ENCODE measurements at places on chromosomes 13 and 19.

DNA sequence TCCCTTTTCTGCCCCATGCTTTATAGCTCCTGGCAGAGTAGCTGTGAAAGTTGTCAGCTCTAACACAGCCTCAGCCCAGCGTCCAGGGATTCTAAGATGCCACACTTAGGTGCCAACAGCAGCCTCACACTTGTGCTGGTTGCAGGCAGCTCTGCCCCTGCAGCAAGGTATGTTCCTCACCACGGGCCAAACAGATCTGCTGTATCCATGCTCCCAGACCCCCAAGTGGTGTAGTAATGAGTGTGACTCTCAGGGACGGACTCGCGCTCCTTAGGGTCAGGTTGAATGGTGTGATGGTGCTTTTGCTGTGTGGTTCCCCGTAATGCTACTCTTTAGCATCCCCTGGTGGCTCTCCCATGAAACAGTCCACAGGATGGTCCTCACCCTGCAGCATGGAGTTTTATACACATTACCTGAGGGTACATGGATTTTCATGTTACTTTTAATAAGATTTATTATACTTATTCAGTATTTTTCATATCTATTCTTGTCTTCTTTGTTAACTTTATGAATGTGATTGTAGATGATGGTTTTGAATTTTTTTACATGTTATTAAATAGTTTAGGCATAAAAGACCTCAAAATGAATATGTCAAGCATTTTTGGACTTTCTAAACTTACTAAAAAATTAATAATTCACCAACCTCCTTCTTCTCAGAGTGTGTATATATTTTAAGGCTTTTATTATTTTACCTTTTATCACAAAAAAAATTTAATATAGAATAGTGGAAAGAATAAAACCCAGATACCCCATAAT, 232.5 kb downstream of the SLC7A1 start:
- peak; percentile 54 for DNase-seq

DNA sequence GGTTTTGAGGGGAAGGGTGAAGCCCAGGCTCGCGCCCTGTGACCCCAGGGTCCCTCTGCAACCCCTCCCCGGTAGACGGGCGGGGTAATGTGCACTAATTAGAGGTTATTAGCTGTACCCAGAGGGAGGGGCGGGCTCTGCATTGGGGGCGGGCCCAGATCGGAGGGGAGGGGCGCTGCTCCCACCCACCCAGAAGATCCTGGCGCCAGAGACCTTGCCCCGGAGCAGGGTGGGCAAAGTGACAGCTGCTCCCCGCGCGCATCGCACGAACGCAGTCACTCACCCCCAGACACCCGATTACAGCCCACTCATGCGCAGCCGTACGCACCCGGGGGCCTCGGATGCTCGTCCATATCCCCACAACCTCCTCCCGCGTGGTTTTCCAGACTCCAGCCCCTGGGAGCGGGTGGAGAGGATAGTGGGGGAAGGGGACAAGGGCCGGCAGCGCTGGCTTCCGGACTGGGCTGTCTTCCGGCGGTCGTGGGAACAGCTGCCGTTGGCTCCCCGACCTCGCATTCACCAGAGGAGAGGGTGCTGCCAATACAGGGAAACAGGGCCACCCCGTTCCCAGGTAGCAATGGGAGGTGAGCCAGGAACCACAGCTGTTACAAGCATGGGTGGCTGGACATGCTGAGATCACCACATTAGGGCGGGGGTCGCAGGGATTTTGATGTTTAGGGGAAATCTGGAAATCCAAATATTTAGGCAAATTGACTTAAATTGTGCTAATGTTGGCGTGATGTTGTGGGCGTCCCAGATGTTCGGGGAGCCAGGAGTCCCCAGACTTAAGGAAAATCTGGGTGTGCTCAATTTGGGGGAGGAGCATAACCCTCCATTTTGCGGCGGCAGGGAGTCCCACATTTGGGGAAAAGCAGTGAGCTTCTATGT, 2.9 kb upstream of the HOOK2 start:
- DNase-seq = no peak

- no peak for DNase-seq
Measured at GRCh38 chr13:94967183-94968039, 255.1 kb upstream of the SOX21 start.

- DNase-seq = no peak
Measured at GRCh38 chr19:4086411-4086867, 19.7 kb upstream of the ZBTB7A start.

- no peak for DNase-seq
Measured at GRCh38 chr13:38328699-38329098, 21.0 kb upstream of the UFM1 start.

GRCh38 chr19:43618921-43619261, 538 bp downstream of the ZNF428 start:
- peak; percentile 25 for DNase-seq

GRCh38 chr13:74487091-74487722, 353.0 kb upstream of the KLF12 start:
- DNase-seq = no peak

DNA sequence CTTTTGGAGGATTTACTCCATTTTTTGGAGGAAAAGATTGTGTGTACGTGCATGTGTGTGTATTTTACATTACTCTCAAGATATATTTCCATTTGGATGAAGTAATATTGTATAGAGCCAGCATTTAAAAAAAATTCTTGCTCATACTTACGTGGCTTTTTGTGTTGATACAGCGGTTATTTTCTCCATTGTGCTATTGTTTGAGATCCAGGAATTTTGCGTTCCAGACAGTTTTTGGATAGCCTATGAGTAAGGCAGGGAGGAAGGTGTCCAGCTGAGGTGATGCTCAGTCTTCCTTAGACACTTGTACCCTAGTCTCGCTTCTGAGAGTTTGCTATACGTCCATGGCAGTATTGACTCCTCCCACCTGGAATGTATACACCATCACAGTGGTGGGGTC, 92.2 kb upstream of the ARHGEF7 start:
- DNase-seq = no peak

GRCh38 chr13:76693086-76693485, 193.1 kb downstream of the KCTD12 start:
- no peak for DNase-seq

DNA sequence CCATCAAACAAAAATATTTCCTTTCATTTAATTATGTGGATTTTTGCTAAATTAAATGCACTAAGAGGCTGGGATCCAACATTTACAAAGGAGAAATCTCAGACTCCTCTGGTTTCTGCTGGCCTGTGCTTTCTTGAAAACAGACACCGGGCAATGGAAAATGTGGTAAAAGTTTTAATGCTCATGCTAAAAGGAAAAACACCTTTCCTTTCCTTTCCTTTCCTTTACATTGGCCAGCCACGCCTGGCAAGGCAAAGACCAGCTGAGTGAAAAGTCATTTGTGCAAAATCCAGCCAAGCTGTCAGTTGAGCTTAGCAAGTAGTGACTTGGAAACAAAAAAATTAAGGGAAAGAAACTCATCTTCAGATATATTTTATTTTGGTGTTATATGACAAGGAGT, 240.3 kb downstream of the LACC1 start:
- DNase-seq = no peak

- no peak for DNase-seq
Measured at GRCh38 chr13:97567510-97568243, 133.7 kb downstream of the RAP2A start.

- DNase-seq = no peak
Measured at GRCh38 chr19:13842291-13843103, 34.4 kb upstream of the NANOS3 start.

DNA sequence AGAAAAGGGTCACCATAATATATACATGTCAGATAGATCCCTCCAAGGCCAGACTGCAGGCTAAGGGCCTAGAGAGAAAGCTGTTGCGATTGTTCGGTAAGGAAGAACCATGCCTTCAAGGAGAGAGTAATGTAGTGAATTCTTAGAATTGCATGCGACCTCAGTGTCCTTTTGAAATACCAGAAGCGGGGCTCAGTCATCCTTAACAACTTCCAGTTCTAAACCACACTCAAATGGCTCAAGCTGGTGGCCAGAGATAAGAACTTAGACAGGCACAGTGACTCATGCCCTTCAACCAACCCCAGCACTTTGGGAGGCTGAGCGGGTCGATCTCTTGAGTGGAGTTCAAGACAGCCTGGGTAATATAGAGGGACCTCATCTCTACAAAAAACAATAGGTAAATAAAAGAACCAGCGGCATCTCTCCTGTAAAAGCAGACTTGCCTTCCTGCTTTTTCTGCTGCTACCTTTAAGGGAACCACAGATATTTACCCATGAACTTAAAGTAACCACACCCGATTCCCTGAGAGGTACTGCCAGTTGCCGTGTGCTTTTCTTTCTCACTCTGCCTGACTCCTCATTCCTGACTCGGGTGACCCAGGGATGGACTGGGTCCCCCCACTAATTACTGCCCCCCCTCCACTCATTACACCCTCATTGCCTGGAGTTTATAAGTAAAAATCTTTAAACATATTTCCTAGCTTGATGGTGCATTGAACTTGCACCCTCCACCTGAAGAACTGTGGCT, 15.4 kb upstream of the SIGLEC6 start:
- DNase-seq = no peak

DNA sequence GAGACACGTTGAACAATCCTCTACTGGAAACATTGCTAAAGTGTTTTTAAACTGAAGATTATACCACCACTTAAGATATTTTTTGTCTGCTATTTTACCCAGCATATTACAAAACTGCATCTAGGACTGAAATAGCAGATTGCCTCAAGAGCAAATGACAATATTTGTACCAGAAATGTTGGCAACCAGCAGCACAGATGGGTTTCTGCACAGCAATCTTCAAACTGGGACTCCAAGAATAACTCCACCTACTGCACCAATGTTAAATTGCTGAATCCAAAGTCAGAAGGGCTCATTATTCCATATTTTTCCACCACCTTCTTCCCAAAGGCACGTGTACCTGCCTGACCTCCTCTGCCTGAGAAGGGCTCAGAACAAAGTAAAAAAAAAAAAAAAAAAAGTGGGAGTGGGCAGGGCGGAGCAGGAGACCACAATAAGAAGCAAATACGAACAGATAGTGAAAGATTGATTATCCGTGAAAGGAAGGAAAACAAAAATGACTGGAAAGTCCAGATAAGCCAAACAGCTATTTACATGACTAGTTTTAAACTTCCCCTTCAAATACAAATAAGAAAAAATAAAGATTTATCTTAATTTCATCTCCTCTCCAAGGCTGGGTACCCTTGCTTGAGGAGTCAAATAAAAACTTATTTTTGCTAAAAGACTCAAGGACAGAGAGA, 79.4 kb downstream of the FOXO1 start:
- no peak for DNase-seq

DNA sequence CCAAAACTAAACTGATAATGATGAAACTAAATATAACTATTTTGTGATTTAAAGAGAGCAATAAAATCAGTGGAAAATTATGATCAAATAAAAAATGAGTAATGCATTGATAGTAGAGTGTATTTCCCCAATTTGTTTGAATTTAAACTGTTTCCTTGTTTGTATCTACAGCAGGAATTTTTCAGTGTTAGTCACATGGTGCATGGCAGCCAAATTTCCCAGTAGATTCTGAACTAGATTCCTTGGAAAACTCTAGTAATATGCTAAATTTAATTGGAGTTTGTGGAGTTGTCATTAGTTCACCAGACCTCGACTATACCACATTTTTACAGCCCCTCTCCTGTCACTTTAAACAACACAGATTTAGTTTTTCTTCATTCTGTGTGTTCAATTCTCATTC, 156.2 kb downstream of the PCCA start:
- no peak for DNase-seq

DNA sequence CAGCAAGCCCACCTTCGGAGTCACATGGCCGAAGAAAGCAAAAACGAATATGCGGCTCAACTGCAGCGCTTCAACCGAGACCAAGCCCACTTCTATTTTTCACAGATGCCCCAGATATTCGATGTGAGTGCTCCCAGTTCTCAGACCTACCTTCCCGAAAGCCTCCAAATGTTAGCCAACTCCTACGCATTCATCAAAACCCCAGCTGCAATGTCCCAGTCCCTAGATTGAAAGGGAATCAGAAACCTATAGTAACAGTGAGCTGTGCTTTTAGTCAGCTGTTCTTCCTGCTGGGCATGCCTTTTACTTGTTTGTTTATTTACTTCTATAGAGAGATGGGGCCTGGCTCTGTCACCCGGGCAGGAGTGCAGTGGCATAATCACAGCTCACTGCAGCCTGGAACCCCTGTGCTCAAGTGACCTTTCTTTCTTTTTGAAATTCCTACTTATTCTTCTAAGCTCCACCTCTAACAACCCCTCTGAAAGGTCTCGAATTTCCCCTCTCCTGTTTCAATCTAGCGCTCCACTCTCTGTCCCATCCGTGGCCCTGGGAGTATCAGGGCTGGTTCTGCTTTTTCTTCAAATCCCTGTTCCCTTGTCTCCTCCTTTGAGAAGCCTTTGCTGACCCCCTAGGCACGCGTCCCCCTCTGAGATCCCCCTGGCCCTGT, 4.4 kb downstream of the TRIP10 start:
- no peak for DNase-seq

- DNase-seq = no peak
Measured at GRCh38 chr13:27631156-27631555, 9.5 kb downstream of the POLR1D start.

- no peak for DNase-seq
Measured at GRCh38 chr19:38391911-38392464, 3.5 kb downstream of the SPRED3 start.

- no peak for DNase-seq
Measured at GRCh38 chr19:27997069-27997468, 1215.9 kb downstream of the UQCRFS1 start.

DNA sequence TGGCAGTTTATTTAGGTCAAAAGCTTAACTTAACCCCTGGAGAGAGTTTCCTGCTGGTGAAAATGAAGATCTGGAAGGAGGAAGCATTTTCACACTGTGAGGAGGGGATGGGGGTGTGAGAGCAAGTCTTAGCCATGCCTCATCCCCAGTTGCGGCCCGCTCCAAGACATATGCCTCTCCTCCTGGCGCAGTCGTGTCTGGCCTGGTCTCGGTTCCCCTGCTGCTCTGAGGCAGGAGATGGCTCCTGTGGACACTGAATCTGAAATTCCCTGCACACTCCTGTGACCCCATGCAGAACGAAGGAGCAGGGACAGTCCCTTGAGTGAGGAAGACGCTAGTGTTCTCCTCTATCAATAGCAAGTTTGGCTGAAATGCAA, 360 bp upstream of the ZNF69 start:
- no peak for DNase-seq

- DNase-seq = peak; percentile 8
Measured at GRCh38 chr13:28753208-28753892, 34.6 kb upstream of the SLC46A3 start.

- DNase-seq = no peak
Measured at GRCh38 chr13:38316129-38316528, 33.5 kb upstream of the UFM1 start.

DNA sequence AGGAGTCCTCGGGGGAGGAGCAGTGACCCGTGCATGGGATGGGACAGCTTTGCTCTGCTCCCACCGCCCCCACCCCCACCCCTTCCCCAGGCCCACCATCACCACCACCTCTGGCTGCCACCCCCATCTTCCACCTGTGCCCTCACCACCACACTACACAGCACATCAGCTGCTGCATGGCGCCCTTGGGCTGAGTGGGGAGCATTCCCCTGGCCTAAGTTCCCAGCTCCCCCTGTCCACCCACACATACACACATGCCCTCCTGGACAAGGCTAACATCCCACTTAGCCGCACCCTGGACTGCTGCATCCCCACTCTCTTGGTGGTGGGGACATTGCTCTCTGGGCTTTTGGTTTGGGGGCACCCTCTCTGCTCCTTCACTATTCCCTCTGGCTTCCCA, 46.2 kb upstream of the SGCG start:
- no peak for DNase-seq

All from Panc1 (cell line).